Adipocyte (in vitro differentiated cells): ENCODE measurements at places on chromosomes 13 and 19.

GRCh38 chr13:42334329-42334706 is 62.4 kb downstream of the AKAP11 start:
- no peak for DNase-seq

DNA sequence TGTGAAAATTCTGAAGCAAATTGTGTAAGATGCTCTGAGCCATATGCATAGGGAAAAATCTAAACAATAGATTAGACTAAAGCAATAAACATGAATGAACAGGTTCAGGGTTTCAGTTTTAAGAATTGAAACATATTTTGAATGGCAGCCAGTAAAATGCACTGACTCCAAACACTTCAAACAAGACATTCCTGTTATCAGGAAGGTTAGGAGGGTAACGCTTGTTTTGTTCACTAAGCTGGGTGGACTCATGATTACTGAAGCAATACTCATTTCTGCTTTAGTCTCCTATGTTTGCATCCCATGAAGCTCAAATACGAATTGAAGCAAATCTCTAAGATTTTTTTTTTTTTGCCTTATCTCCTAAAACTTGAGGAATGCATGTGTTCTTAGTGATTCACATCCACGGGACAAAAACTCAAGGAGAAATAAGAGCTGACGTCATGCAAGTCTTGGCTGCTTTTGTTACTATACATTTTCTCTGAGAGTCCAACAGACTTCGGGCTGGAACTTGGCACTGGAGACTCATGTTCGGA is 29.1 kb upstream of the IGFL4 start:
- DNase-seq, result peak; percentile 85

DNA sequence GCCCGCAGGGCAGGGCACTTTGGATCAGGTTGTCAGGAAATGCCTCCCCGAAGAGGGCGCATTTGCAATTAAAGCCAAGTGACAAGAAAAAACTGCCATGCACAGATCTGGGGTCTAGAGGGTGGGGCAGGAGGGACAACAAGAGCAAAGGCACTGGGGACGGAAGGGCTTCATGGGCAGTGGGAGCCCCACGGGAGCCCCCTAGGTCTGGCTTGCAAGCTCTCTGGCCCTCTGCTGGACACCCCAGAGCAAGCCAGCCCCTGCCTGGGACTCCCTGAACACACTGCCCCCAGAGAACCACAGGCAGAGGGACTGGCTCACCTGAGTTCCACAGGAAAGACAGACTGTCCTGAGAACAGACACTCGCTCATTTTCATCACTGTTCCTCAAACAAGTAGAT is 30.2 kb upstream of the C19orf12 start:
- DNase-seq, result no peak

DNA sequence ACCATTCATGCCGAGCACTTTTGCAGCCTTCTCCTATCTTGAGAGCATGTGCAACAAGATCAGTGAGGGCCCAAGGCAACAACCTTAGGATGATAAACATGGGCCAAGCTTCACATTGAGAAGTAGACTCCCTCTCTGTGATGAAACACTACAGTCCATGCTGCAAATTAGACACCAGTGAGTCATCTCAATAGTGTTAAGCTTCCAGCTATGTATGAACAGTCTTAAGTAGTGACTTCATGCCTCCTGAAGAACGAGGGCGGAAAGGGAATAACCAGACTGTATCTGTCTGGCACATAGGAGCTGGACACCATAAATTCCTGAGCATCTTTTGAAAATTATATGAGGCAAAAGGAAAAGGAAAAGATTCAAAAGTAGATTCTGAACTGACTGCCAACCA is 309.9 kb upstream of the SLITRK1 start:
- peak; percentile 84 for DNase-seq

GRCh38 chr13:100203696-100204367 is 114.9 kb downstream of the PCCA start:
- DNase-seq, result no peak

DNA sequence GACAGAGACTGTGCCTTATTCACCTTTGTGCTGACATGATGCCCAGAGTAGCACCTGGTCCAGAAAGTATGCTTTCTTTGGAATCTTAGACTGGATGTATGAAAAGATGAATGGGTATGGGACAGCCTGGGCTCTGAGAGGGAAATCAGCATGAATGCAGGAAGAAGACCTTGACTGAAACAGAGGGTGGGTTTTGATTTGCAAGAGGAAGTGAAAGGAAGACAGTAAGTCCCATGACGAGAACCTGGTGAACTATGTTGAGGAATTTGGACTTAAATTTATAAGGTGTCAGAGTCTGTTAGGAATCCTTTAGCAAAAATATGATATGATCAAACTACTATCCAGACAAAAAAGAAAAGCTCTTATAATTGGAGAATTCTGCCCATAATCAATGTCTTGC is 301.9 kb downstream of the SPRY2 start:
- DNase-seq, result no peak

GRCh38 chr13:75792526-75793187 is 156.5 kb downstream of the LMO7 start:
- DNase-seq, result peak; percentile 51

GRCh38 chr13:34913040-34913439 is 29.0 kb upstream of the NBEA start:
- peak; percentile 33 for DNase-seq

GRCh38 chr13:94706101-94706842 is 6.1 kb downstream of the SOX21 start:
- DNase-seq, result no peak

- DNase-seq, result no peak
Measured at GRCh38 chr13:94389604-94390351, 89.7 kb downstream of the DCT start.

DNA sequence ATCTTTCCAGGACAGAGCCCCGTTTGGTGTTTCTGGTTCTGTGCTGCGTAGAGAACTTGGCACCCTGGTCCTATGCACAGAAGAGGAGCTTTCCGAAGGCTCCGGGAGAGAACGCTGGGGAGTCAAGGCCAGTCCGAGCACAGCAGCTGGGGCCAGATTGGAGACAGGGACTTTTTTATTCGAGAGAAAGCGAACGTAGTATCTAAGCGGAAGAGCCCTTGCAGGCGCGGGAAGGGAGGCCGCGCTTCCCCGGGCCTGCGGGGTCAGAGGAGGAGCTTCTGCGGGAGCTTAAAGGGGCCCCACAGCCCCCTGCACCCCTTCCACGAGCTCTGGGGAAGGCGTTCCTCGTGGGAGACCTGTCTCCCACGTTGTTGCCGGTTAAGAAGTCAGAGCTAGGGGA is 48.6 kb upstream of the ARHGEF7 start:
- no peak for DNase-seq

- no peak for DNase-seq
Measured at GRCh38 chr13:114259374-114259773, 22.0 kb upstream of the UPF3A start.

- DNase-seq, result no peak
Measured at GRCh38 chr19:13228561-13228960, 78.3 kb downstream of the IER2 start.

DNA sequence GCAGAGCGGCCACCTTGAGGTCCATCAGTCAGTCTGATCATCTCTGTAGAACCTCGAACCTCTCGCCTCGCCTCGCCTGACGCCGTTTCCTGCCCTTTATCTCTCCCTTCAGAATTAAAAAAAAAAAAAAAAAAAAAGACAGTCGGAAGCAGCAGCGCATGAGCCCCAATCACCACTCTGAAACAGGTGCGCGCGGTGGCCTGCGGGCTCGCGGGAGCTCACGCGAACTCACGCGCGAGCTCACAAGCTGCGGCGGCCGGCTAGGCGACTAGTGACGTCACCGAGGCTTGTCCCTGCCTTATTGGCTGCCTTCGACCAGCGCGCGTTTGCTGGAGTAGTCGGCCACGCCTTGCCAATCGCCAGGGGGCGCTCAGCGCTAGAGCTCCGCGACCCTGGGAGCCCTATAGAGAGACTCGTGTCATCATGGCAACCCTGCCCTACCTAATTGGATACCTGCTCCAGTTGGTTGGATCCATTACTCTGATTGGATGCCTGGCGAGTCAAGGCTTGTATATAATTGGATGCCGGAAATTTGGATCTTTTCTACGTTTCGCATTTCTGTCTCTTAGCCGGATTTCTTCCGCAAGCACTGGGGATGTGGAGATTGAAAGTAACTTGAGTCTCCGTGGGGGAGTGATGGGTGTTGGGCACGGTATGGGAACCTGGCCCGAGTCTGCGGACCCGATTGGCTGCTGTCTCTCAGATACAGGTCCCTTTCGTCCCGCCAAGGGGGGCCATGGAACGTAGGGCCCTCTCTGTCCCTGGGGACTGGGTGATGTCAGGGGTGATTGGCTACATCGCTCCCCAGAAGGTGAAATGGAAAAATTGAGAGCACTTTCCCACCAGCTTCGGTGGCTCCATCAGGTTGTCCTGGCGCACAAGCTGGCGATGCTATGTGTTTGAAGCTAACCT is 31.6 kb downstream of the SYT3 start:
- peak; percentile 39 for DNase-seq

DNA sequence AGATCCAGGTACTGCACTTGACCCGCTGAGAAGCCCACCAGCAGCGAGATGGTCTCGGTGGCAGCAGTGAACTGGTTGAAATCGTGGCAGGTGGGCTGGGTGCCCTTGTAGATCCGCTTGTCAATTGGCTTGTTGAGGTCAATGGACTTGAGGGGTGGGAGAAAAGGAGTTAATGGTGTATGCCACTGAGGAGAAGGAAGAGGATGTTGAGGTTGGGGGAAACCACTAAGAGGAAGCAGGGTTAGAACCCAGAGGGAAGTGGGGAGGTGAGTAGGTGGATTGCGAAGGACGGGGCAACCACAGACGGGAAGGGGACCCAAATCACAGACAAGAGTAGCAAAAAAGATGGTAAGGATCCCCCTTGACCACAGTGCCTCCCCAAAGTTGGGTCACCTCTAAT is 1.7 kb downstream of the DMWD start:
- no peak for DNase-seq

DNA sequence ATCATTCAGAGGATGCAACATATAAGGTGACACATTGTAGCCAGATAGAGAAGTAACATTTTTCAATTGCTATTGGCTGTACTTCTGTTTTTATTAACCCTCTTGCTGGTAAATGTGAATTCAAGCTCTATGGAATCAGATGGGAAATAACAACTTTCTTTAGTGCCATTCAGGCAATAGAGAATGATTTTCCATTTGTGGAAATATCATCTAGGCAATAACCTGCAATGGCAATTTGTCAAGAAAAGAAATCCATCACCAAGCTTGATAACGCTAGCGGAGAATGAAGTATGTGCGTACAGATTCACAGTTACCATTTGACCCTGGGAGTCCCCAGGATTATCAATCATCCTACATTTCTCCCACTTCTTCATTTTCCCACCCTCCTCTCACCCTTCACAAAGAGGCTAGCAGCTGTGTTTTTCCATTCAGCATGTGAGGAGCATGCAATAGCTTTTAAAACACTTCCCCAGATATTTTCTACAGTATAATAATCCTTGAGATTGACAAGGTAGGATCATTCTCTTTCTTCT is 569.7 kb upstream of the KLF12 start:
- no peak for DNase-seq

DNA sequence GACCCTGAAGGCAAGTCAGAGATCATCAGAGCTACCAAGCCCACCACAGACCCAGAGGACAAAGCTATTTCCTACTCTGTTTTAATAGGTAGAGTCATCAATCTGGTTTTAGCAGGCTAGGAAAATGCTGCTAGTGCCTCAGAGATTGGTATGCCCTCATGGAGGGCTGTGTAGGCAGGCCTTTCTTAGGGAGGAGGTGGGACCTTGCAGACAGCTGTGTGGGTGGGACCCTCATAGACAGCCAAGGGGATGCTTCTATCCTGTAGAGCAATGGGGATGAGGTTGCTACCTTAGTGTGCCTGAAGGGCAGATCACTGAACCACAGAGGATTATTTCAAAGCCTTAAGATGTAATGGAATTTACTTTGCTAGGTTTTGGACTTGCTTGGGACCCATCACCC is 534.9 kb upstream of the KLF12 start:
- no peak for DNase-seq

GRCh38 chr19:56348289-56348877 is 33.7 kb upstream of the ZSCAN5A start:
- peak; percentile 13 for DNase-seq

- no peak for DNase-seq
Measured at GRCh38 chr19:40228346-40228745, 1.9 kb upstream of the CCNP start.

- no peak for DNase-seq
Measured at GRCh38 chr19:39805104-39805503, 26.4 kb downstream of the LEUTX start.

DNA sequence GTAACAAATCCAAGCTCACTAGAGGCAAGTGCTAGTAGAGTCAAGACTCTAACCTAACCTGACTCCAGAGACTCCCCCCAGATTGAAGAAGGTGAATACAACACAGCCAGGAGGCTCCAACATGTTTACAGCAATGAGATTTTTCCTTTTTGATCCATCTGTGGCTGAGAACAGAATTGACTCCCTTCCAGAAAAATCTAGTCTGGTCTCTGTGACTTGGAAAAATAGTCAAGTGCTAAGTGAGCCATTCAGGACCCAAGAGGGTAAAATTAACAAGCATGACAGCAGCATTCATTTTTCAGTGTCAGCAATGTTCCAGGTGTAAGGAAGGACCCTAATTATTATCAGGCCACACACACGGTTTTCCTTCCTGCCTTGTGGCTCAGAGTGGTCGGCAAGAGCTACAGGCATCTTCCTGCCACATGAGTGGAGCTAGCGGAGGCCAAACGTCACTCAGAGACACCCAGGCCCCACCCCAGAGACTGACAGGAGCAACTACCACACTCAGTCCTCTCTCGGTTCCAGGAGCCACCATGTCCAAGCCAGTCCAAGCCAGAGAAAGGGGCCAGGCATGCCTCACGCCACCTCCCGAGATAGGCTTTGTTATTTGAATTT is 395.1 kb downstream of the FOXO1 start:
- DNase-seq, result no peak

DNA sequence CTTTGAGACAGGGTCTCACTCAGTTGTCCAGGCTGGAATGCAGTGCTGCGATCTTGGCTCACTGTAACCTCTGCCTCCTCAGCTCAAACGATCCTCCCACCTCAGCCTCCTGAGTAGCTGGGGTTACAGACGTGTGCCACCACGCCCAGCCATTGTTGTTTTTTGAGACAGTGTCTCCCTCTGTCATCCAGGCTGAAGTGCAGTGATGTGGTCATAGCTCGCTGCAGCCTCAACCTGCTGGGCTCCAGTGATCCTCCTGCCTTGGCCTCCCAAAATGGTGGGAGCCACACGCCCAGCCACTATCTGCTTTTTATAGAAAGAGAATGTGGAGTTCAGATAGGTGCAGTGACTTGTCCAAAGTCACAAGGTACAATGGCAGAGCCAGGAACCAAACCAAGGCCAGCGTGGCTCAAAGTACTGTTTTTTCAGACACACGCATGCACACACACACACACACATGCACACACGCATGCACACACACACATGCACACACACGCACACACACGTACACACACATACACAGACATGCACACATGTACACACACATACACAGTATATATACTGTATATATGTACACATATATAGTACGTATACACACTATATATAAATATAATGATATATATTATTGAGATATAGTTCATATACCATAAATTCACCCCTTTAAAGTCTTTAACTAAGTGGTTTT is 6.6 kb downstream of the GADD45B start:
- no peak for DNase-seq

GRCh38 chr13:21458451-21458812 is 671 bp downstream of the ZDHHC20 start:
- peak; percentile 51 for DNase-seq
